Right lung (tissue), 10 donors: ENCODE measurements at places on chromosomes 2 and 18.

GRCh38 chr18:55430026-55430425 is 158.0 kb downstream of the TCF4 start:
- DNase-seq: no peak

- DNase-seq: no peak
These were observed 22.6 kb downstream of the ITM2C start for GRCh38 chr2:230887342-230887741.

DNA sequence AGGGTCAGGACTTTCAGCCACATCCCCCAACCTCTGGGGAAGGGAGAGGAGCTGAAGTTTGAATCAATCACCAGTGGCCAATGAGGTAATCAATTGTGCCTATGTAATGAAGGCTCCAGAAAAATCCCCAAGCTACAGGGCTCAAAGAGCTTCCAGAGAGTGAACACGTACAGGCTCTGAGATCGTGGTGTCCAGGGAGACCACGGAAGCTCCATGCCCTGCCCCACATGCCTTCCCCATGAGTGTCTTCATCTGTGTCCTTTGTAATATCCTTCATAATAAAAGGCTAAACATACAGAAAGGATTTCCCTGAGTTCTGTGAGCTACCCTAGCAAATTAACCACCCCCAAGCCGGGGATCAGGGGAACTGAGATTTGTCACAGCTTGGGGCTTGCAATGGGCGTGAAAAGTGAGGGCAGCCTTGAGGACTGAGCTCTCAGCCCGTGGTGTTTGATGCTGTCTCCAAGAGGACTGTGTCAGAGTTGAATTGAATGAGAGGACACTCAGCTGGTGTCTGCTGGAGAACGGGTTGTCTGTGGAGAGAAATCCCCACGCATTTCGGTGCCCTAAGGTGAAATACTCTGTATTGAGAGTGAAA is 25.5 kb upstream of the TUBB6 start:
- no peak for DNase-seq

DNA sequence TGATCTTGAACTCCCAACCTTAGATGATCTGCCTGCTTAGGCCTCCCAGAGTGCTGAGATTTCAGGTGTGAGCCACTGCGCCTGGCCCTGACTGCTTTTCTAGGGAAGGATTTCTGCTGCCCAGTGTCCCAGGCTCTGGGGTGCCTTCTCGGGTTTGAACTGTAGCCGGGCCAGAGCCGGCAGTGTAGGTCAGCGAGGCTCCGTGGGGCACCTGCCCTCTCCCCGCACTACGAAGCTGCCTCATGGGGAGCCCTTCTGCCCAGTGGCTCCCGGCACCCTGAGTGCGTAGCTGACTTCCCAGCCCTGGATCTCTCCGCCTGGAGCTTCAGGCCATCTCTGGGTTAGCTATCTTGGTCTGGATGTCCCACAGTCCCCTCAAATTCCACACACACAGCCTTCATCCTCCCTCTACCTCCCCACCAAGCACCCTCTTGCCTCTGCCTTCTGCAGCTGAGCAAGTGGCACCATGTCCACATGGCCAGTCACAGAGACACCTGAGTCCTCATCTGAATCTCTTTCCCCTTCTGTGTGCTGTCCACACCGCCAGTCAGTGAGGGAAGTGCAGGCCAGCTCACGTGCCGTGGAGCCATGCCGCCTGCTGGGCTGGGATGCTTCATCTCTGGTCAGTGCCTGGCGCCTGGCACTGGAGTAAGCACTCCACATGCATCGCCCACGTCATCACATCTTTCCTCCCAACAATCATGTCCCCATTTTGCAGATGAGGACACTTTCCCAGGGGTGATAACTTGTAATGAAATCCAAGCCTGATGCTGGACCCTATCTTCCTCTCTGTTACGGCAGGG is 69.2 kb downstream of the EDAR start:
- no peak for DNase-seq

DNA sequence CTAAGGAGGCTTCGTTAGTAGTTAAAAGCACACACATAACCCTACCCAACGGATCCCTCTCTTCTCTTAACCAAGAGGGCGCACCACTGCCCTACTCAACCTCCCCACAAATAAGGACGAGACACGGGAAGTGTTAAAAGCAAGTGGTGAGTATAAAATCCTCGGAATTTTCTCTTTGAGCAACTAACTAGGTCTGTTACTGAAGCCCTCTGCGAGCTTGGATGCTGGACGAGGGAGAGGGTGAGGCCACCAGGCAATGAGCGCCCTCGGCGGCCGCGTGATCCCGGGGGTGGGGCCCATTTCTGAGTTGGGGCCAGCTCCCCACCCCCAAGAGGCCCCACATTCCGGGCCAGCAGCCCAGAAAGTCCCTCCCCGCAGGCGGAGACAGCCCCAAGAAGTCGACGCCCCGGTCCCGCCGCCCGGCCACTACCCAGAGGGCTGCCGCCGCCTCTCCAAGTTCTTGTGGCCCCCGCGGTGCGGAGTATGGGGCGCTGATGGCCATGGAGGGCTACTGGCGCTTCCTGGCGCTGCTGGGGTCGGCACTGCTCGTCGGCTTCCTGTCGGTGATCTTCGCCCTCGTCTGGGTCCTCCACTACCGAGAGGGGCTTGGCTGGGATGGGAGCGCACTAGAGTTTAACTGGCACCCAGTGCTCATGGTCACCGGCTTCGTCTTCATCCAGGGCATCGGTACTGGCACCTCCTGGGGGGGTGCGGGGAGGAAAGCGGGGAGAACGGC is at the start of gene CYBRD1:
Gene CYBRD1 (plus strand): TSS at position 423 of the 736 bp plus-strand sequence. CDS start 72 bp downstream, at position 495.
- peak; percentile 89 for DNase-seq

GRCh38 chr2:177989029-177989885 is 83.3 kb downstream of the PDE11A start:
- DNase-seq: no peak

DNA sequence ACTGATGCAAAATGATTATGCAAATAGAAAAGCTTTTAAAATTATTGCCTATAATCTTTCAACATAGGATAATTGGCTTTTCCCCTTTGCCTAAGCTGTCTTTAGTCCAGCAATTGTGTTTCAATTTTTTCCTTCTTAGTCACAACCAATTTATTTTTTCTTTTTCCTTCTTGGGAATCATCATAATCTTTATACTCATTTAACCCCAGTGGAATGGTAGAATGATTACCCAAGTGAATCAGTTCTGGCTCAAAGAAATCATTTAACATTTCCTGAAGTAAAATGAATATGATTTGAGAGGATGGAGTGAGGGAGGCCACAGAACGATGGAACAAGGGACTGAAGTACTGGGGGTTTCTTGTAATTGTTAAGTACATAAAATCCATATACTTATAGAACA is 93.0 kb upstream of the CRIM1 start:
- no peak for DNase-seq

DNA sequence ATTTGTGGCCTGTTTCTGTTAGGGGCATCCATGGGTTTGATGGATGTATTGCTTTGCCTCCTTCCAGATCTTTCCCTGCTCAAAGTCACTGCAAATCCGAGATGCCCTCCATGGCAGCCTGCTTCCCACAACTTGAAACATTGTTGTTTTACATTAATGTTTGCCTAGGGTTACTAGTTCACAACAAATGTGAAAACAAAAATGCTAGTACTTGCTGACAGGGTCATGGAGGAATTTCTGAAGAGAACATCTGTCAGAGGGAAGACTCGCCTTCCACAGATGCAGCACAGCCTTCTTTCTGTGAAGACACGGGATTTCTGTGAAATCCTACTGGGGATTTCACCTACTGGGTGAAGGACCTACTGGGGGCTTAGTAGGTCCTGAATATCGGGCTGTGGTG is 260.0 kb upstream of the FN1 start:
- no peak for DNase-seq

DNA sequence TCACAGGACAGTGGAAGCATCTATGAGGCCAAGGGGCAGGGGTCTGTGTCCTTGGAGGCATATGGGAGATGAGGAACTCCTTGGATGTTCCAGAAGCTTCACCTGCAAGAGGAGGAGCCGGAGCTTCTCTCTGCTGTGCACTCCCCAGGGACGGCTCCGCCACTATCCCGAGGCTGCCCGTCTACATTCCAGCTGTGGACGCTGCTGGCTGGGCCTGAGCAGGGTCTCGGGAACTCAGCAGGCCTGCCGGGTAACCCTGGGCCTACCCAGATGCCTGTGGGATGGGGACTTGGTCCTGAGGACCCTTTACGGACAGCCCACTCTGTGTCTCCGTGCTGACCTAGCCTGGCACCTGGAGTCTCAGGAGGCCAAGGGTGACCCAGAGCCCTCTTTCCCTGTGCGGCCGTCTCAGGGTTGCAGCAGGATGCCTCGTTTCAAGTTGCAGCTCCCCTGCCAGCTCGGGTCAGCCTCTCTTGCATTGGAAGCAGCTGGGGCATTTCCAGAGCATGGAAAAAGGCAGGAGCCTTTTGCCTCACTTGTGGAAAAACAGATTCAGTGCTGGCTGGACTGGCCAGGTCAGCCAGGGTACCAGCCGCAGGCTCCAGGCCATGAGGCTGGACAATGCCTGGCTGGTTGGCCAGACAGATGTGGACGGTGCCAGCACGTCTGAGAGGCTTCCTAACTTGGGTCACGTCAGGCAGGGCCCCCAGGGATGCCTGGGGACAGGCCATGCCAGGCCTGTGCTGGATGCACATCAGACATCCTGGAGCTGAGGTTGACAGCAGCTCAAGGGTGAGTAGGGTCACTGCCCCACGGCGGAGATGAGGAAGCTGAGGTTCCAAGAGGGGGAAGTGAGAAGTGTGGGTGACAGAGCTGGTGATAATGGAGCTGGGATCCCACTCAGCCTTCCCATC is 41.5 kb downstream of the SCTR start:
- peak; percentile 29 for DNase-seq

DNA sequence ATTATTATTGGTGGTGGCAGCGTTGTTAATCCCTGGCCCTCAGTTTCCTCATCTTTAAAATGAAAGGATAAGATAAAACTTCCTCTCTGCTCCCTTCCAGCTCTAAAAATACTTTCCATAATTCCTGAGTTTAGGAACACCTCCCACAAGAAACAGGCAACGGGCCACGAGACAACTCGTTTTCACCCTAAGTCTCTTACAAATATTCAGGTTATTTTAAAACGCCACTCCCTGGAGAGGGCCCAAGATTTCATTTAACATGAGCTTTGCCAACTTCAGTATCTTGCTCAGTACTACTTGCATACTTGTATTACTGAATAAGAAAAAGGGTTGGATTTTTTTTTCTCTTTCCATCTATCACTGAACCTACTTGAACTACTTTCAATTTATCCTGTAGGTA is 611.1 kb upstream of the FANCL start:
- no peak for DNase-seq

DNA sequence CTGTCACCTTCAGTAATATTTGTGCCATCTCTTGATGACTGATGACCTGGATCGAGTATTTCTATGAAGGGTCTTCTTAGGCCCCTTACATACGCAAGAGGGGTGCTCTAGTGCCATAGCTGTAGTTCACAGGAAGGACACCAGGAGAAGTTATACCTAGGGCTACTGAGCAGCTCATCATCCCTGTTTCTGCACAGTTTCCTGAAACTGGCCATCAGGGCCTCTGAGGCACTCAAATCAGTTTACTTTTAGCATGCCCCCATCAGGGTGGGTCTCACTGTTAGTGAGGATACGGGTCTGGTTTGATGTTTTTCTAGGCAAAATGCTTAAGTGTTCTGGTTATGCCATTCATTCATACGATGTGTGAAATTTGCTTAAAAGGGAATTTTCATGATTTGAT is 20.0 kb upstream of the FBLN7 start:
- DNase-seq: no peak

GRCh38 chr2:42249887-42250286 is 80.7 kb downstream of the EML4 start:
- peak; percentile 46 for DNase-seq

DNA sequence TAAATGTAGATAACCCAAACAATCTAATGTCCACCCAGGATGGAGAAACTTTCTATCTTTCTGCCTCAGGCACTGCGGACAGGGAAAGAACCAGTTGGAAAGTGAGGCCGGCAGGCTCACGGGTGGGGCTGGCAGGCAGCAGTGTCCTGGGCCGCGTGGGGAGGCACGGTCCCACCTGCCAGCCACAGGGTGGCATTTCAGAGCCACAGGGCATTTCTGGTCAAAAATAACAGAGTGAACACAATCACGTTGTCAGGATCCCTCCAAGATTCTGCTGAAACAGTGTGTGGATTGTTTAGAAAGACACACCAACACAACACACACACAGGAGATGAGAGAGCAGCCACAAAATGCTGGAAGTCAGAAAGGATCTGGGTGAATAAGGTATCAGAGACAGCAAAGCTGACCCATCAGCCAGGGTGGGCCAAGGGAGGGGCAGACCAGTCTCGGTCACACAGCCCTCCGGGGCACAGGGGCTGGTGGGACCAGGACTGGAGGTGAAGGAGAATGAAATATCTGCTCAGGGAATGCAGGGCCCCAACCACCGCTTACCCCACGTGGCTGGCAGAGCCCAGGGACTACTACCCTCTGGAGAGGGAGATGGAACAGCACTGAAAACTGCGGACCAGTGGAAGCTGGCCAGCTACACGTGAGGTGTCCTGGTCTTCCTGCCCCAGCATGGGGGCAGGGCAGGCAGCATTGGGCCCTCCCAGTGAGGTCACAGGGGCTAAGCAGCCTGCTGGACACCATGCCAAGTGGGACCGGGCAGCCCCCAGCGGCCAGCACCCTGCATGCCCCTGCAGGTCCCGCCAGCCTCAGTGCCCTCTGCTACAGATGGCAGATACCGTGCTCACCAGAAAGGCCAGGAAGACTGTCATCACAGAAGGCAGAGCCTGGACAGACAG is 173.9 kb downstream of the HDAC4 start:
- no peak for DNase-seq

- DNase-seq: no peak
These were observed 52.9 kb downstream of the HK2 start for GRCh38 chr2:74886811-74887210.

GRCh38 chr2:12282780-12283695 is 433.7 kb upstream of the TRIB2 start:
- DNase-seq: no peak

DNA sequence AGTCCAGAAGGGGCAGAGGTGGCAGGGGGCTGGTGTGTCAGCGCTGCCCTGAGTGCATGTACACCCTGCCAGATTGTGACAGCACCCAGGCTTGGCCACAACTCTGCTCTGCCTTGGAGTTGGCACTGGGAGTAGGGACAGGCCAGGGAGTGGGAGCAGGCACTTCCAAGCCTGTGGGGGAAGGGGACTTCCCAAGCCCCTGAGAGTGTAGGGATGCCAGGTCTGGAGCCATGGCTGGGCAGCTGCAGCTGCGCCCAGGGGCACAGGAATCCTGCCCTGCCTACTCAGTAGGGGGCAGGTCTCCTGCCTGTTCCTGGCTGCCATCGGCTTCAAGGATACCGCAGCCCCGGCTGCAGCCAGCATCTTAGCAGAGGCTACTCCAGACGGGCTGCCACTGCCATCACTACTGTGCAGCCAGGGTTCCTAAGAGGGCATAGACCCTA is 109.4 kb downstream of the CALCRL start:
- no peak for DNase-seq

DNA sequence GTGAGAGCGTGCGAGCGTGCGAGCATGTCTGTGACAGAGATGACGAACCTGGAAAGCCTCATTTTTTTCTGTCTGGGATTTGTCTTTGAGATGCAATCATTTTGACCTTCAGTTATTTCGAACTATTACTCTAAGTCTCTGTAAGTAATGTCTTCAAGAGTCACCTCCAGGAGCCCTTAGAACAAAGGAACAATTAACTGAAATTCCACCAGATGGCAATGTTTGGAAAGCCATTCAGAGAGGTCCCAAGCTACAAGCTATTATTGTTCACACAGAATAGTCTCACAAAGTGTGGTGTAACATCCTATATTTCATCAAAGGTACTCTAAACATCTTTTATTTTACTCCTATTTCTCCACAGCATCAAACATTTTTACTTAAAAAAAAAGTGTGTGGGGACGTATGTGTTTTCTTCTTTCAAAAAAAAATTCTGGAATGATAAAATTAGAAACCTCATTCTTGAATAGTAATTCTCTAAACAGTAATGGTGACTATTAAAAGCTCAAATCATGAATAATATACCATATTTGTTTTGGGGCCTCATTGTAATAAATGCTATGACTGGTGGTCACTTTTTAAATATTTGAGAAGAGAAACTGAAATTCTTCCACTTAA is 35.1 kb upstream of the MAPRE2 start:
- DNase-seq: peak; percentile 61
